ENCODE measurements at places on chromosomes 4 and X. TPM values are rescaled to one million over a fixed set of nuclear protein-coding genes. Genes with fewer than 3 reads are reported as not detected.

DNA sequence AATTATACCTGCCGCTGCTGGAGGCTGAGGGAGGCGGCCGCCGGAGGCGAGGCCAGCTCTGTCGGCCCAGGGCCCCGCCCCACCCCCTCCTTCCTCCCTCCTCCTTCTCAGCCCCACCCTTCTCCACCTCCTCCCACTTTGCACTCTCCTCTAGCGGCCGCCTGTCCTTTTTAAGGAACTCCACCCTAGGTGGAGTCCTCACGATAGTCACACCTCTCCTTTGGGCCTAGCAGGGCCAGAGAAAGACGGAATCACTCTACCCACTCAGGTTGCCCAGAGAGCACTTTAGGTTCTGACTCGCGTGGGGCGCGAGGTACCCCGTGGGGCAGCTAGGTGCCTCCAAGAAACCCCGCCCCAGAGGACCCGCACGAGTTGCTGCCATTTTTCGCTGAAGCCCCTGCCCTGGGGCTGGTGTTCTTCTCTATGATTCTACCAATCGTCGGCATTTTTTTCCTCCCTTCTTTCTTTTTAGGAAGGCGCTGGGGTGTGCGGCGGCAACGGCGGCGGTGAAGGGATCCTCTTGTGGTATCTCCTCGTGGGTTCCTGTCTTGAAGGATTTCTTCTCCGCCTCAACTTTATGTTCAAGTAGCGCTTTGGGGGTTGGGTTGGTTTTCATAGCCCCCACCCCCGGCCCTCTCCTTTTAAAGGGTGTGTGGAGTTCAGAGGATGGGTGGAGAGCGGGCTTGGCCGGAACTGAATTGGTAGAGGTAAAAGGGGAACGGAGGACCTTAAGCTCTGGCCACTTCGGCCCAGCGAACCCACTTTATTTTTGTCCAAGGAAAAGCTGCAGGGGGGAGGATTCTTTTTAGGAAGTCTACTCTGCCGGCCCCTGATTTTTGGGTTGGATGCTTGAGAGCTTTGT lies at the start of gene KLF8:
Gene KLF8 (plus strand): TSS at position 136 of the 862 bp plus-strand sequence. CDS start 979 bp downstream, outside the sequence.
- peak; percentile 12 for ATAC-seq

SSX3 gene
- total RNA-seq: not detected

DNA sequence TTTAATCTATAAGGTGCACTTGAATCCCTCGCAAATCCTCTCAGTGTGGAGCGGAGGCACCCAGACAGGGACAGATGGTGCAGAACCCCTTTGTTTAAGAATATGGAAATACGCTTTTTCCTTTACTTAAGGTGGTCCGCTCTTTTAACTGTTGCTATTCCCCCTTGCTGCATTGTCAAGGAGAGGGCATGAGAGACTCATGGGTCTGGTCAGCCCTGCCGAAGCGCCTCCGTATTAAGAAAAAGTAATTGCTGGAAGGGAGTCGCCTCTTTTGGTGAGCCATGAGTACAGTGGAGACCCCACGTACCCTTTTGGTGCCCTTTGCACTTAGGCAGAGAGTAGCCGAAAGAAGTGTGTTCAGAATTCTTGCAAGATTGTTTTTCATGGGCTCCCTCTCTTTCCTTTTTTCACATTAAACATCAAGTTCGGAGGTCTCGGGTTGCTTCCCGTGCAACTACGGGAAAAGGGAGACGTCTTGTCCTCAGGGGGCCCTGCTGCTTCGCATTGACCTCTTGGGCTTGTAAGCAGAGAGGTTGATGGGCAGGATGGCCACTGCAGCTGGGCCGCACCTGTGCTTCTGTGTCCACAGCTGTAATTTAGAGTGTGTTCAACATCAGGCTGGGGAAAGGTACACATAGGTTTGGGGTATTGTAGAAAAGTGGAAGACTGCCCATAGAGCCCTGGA lies 109.6 kb downstream of the SPRY1 start:
- no peak for ATAC-seq

DNA sequence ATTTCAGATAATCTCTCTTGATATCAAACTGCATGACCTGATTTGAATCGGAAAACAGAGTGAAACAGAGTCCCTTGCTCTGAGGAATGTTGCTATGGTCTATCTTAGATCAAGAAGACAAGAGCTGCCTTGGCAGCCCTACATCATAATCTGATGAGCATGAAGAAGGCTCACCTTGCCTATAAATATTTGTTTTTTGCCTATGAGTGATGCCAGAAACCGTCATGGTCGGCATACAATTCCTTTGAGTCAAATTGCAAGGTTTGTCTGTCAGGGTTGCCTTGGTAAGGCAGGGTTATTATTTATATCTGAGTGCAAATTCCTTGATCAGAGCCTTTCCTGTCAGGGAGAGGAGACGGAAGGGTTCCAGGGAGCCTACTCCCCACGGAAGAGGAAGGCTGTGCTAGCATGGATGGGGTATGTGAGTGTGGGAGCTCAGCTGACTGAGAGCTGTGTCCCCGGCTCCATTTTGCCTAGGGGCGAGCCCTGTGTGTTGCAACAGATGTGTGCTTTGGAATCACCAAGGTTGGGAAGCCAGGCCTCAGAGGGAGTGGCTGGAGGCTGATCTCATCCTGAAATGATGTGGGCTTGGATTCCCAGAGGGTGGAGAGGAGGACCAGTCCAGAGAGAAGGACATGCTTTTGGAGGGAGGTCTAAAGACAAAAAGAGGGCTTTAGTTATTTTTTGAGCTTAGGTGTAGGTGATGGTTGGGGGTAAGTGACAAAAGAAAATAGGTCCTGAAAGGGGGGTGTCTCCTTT lies 43.6 kb downstream of the RTL9 start:
- ATAC-seq: peak; percentile 52

TMSB15C gene
- total RNA-seq: 0.51 TPM

FOXP3 gene
- total RNA-seq: 0.38 TPM

TEX13B gene
- total RNA-seq: 0.14 TPM

- no peak for ATAC-seq
Observed at GRCh38 chrX:68938244-68939004, 109.6 kb downstream of the EFNB1 start.

DNA sequence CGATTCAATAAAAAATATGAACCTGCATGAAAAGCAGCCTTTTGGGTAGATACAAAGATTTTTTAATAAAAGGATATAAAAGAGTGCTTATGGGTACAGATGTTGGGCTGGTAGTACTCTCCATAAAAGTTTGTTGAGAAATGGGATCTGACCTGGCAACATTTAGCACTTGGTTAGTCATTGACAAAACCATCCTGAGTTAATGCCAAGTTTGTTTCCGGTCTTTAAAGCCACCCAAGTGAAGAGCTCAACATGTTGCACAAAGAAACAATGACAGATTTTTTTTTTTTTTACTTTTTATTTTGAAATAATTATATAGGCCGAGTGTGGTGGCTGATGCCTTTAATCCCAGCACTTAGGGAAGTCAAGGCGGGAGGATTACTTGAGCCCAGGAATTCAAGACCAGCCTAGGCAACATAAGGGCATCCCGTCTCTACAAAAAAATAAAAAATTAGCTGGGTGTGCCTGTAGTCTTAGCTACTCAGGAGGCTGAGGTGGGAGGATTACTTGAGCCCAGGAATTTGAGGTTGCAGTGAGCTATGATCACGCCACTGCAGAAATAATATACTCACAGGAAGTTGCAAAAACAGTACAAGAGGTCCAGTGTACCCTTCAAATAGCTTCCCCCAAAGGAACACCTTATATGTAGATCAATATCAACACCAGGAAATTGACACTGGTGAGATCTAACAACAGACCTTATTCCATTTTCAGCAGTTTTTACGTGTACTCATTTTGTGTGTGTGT lies 16.6 kb downstream of the CHST7 start:
- no peak for ATAC-seq

DNA sequence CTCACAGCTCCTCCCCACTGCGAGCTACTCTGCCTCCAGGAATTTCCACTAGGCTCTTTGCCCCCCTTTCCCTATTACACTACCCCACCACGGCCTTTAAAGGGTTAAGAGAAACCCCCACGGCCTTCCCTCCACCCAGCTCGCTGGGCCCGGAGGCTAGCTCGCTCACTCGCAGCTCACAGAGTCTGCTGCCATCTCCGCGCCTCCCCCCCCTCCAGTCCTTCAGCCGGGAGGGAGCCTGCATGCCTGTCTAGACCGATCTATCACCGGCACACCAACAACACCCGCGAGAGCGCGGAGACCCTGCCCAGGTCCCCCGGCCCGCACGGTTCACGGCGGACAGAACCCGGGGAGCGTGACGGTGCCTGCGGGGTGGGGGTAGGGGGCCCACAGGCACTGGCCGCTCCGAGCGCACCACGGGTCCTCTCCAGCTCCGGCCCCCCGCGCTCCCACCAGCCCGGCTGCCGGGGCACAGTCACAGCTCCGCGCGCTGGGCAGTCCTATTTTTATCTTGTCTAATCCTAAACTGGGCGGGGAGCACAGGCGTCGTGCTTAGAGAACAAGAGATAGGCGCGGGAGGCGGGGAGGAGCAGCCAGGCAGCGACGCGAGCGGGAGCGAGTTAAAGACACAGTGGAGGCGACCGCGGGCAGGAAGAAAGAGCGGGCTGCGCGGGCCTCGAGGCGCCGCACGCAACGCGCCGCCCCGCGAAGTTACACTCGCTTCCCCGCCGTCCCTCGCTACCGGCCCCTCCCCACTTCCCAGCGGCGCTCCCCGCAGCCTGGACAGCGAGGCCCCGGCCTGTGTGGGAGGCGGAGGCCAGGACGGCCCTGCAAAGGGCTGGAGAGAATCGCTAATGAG lies 3.5 kb downstream of the BCOR start:
- ATAC-seq: peak; percentile 24

DNA sequence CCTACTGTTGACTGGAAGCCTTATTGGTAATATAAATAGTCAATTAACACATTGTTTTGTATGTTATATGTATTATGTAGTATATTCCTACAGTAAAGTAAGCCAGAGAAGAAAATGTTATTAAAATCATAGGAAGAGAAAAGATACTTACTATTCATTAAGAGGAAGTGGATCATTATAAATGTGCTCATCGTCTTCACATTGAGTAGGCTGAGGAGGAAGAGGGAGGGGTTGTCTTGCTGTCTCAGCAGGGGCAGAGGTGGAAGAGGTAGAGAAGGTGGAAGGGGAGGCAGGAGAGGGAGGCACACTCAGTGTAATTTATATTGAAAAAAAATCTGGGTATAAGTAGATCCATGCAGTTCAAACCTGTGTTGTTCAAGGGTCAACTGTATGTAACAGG lies 10.6 kb downstream of the CDKL5 start:
- ATAC-seq: no peak

DNA sequence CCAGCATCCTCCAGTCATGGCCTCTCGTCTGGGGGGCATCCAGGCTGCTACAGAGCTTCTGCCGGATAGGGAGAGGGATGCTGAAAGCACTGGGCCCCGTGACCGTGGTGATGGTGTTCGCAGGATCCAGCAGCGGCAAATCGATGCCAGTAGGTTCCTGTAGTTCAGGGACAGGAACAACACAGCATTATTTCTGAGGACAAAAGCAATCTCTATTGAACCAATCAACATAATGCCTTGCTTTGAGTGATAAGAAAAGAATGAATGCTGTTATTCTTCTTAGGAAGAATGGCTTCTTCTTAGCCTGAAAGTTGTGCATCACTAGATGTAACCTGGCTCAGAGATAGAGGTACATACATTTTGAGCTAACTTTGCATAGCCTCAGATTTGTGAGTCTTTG lies 378.6 kb downstream of the UNC5C start:
- ATAC-seq: no peak

DNA sequence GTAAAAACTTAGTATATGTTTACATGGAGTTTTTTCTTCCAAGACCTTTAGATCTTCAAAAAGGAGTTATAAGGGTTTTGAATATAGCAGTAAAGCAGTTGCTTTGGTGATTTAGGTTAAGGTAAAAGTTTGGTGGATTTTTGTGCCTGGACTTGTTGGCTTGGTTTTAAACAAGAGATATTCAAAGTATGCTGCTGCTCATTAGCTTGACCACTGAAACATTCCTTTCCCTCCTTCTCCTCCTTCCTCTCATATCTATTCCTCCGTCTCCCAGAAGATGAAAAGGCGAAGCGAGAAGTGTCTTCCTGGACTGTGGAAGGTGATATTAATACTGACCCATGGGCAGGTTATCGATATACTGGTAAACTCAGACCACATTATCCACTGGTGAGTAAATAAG lies 38.4 kb downstream of the METAP1 start:
- no peak for ATAC-seq

DNA sequence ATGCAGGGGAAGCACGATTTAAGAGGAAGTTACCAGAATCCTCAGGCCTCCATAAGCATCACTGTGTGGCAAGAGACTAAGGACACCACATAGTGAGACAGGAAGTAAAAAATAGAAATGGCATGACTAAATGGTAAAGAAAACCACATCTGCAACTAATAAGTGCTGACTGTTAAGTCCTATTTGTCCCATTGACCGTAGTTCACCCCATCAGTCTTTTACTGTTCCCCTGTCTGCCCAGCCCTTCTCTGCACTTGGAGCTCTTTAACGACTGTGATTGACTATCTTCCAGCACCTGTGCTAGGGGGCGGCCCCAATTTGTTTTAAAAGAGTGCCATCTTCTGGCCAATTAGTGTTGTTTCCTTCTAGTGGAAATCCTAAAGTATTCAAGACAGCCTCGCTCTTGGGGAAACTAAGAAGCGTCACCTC lies 94.2 kb downstream of the MAOA start:
- peak; percentile 74 for ATAC-seq

- ATAC-seq: no peak
Observed at GRCh38 chrX:150575419-150575814, 7.0 kb downstream of the MTM1 start.

VCX3A gene
- not detected for total RNA-seq

GPC3 gene
- 3.6 TPM for total RNA-seq

UGT2B7 gene
- total RNA-seq: not detected

IL13RA1 gene
- total RNA-seq: 18.0 TPM

- ATAC-seq: no peak
Observed at GRCh38 chr4:107711831-107712230, 8.2 kb downstream of the PAPSS1 start.

GRCh38 chrX:21972721-21973120 lies 32.2 kb downstream of the SMS start:
- ATAC-seq: peak; percentile 67

- peak; percentile 76 for ATAC-seq
Observed at GRCh38 chr4:69984030-69984443, 11.7 kb upstream of the STATH start.

DNA sequence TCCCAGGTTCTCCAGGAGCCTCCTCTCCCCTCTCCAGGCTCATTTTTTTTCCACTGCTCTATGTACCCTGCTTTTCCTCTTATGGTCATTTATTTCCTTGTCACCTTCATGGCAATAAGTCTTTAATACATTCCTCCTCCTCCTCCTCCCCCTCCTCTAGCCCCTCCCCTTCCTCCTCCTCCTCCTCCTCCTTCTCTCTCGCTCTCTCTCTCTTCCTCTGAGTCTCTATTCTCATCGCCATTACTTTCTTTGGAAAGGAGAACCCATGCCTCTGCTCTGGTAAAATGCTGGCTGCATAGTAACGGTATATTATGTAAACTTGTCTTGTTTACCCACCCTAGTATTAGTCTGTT lies 35.7 kb downstream of the ARHGAP24 start:
- ATAC-seq: no peak

GRCh38 chr4:76028350-76028765 lies 5.1 kb upstream of the CXCL10 start:
- no peak for ATAC-seq

GRCh38 chrX:46488712-46489111 lies 56.5 kb downstream of the ZNF674 start:
- no peak for ATAC-seq

- no peak for ATAC-seq
Observed at GRCh38 chr4:37763831-37764230, 62.7 kb upstream of the PGM2 start.

Measured in motor neuron (in vitro differentiated cells).